Urinary bladder (tissue), 4 donors: ENCODE measurements at places on chromosomes 1 and 21.

DNA sequence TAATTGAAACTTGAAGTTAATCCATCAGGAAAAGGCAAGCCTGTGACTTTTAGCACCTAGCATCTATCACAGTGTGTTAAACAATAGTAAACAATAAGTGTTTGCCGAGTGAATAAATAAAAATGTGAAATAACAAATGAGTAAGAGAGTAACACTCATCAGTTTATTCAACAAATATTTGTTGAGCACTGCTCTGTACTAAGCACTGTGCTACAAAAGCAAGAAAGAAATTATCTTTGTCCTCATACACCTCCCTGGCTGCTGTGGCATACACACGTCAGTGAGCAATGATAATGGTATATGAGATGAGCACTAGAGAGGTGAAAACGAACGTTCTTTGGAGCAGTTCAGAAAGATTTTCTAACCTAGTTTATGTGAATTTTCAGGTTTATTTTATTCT is 295.0 kb upstream of the LRRC7 start:
- DNase-seq: no peak

GRCh38 chr1:109959974-109960744 is 24.4 kb upstream of the AHCYL1 start:
- no peak for DNase-seq

DNA sequence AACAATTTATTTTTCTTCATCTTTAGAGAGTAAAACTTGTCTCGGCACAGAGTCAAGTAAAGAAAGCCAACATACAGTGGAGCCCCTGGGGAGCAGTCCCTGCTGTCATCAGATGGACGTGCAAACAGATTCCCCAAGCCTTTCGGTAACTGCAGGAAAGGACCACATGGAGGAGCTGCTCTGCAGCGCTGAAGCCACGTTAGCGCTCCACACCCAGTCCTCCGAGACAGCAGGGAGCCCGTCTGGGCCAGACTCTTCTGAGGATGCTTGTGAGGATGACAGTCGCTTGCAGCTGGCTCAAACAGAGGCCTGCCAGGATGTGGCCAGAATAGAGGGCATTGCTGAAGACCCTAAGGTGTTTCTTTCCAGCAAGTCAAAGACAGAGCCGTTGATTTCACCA is 77.1 kb upstream of the SCCPDH start:
- peak; percentile 13 for DNase-seq

- DNase-seq: no peak
Measured at GRCh38 chr1:18182398-18183160, 75.0 kb downstream of the IGSF21 start.

- no peak for DNase-seq
Measured at GRCh38 chr1:32496127-32496526, 31.3 kb downstream of the ZBTB8B start.

GRCh38 chr1:202238914-202239313 is 45.3 kb downstream of the LGR6 start:
- DNase-seq: no peak

- no peak for DNase-seq
Measured at GRCh38 chr21:39454949-39455668, 3.3 kb downstream of the SH3BGR start.

DNA sequence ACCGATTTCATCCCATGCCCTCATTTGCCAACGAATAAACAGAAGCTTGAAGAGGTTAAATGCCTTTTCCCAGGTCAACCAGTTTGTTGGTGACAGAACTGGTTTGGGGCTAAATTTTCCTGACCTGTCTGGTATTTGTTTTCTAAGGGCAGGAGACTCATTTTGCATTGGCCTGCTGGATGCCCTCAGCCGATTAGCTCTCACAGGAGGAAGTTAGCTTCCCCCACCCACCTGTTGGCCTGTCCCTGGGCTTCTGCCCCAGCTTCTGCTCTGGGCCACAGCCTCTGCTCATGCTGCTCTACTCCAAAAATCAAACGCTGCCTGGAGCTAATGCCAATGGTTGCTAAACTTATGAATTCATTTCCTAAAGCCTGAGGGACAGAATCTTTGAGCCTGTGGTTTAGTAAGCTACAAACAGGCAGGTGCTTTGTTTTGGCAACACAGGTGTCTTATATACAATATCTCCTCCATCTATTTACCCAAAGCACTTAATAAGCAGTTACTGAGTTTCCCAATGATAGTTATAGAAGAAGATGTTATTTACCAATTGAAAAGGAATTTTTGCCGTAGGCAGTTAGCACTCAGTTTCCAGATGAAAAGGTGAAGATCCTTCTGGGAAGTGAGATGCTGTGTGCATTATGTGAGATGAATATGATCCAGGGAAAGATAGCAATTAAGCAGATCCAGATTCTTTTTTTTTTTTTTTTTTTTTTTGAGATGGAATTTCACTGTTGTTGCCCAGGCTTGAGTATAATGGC is 82.3 kb downstream of the TM2D1 start:
- DNase-seq: no peak

- no peak for DNase-seq
Measured at GRCh38 chr1:169052727-169053126, 53.8 kb upstream of the ATP1B1 start.

DNA sequence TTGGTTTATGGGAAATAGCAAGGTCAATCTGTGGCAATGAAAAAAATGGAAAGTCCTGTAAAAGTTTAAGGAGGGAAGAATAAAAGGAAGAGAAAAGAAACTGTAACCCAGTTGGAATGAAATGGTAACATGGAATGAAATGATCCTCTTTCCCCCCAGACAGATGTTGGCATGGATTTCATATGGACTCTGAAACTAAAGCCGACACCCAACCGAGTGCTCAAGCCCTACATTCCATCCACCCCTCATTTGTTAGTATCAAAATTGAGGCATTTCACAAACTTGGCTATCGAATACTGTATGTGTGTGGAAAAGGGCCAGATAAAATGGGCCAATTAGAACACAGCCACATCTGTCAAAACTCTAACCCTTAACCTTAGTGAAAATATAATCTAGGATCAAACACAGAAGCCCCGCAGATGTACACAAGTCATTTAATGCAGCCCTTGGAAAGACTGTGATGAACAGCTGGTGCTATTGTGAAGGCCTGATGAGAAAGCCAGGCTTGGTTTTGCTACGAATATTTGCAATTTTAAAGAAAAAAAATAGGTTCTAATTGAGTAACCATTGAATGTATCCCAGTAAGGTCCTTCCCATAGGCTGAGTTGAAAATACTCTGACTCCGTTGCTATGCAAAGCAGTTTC is 72.6 kb upstream of the RGL1 start:
- DNase-seq: no peak

- no peak for DNase-seq
Measured at GRCh38 chr1:28580722-28581530, 11.1 kb upstream of the RAB42 start.

GRCh38 chr1:31764312-31765040 is at the start of gene ADGRB2:
Gene ADGRB2 (minus strand): TSS chr1:31764340. CDS start chr1:31757221, 7,119 bp downstream.
- DNase-seq: no peak

GRCh38 chr1:112026501-112026900 is 37.0 kb upstream of the KCND3 start:
- DNase-seq: no peak

GRCh38 chr1:33280091-33280661 is 23.9 kb downstream of the ZNF362 start:
- no peak for DNase-seq

GRCh38 chr1:154582885-154583284 is 15.3 kb downstream of the CHRNB2 start:
- no peak for DNase-seq

DNA sequence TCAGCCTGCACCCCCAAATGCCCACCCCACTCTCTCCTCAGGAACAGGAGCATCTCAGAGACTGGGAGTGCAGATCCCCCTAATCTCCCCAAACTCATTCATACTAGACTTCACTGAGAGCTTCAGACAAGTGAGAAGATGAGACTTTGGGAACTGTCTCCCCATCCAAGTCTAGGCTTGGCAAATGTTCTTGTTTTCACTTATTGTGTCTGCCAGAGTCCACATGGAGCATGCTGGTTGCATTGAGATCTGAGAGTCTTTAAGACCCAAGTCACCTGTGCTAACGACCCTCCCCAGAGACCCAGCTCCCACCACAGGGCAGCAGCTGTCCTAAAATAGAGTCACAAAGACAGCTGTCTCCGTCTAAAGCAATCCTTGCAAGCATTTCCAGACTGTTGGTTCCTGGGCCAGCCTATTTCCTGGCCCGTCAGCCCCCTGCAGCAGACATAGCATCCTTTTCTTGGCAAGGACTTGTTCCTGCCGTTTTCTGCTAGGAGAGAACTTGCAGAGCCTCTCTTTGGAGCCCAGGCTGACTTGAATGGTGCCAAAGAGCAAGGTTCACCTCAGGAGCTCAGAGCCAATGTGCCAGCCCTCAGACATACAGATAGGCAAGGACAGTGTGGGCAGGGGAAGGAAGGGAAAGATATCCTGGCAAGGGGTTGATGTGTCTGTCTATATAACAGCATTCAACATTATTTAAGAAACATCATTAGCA is 1.9 kb upstream of the CNTN2 start:
- no peak for DNase-seq

DNA sequence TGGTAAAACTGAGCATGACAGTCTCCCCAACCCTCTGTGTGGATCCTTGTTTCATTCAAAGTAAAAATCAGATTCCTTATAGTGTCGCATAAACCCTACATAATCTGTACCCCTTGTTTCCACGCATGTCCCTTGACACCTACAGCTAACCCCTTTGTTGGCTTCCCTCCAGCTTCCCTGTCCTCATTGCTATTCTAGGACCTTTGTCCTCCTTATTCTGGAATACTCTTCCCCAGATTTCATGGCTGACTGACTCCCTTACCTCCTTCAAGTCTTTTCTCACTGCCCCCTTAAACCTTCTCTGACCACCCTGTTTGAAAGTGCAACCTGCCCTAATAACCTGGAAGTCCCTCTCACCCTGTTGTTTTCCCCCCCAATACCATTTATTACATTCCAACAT is 4.0 kb downstream of the RNF11 start:
- no peak for DNase-seq

DNA sequence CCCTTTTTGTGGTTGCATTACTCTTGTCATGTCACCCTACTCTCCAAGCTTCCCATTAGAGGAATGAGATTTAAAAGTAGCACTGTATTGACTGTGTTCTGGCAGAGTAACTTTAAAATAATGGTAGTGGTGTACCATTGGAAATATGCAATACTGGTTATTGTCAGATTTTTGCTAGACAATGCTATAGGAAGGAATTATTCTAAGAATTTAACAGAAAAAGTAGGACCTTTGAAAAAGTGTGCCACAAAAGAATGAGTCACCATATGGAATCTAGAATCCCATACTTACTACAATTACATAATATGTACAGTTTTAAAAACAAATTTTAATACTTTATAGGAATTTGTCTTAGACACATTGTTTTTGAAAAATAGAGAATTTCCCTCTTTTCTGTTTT is 13.8 kb downstream of the MIER1 start:
- DNase-seq: no peak

- no peak for DNase-seq
Measured at GRCh38 chr1:224450561-224451350, 16.2 kb upstream of the WDR26 start.

DNA sequence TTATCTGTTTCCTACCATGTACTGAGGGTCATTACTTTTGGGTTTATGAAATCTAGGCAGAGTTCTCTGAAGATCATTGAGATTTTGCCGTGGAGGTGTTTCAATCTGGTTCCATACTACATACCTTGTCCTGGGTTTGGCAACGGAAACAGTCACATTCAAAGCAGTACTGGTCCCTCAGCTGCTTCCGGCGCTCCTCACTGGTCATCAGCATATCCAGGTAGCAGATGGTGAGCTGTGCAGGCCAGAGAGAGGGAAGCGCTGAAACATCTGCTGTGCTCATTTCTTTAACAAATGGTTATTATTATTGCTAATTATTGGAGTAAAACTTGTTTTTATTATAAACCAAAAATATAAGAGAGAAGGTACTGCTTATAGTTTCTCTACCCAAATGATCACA is 591.7 kb downstream of the SMYD3 start:
- DNase-seq: no peak

- no peak for DNase-seq
Measured at GRCh38 chr21:42983103-42983502, 8.7 kb downstream of the PKNOX1 start.

DNA sequence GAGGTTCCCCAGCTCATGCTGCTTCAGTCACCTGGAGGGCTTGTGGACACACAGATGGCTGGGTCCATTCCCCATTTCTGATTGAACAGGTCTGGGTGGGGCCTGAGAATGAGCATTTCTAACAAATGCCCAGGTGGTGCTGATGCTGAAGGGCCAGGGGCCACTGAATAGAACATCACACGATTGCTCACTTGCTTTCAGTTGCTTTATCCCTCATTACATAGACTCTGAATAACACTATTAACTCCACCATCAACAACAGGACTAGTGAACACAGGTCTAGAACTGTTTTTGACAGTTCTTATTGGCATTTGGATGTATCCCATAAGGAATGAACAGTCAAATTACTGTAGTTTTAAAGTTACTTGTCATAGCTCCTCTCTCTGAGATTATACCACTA is 12.1 kb downstream of the TRAPPC10 start:
- DNase-seq: no peak

DNA sequence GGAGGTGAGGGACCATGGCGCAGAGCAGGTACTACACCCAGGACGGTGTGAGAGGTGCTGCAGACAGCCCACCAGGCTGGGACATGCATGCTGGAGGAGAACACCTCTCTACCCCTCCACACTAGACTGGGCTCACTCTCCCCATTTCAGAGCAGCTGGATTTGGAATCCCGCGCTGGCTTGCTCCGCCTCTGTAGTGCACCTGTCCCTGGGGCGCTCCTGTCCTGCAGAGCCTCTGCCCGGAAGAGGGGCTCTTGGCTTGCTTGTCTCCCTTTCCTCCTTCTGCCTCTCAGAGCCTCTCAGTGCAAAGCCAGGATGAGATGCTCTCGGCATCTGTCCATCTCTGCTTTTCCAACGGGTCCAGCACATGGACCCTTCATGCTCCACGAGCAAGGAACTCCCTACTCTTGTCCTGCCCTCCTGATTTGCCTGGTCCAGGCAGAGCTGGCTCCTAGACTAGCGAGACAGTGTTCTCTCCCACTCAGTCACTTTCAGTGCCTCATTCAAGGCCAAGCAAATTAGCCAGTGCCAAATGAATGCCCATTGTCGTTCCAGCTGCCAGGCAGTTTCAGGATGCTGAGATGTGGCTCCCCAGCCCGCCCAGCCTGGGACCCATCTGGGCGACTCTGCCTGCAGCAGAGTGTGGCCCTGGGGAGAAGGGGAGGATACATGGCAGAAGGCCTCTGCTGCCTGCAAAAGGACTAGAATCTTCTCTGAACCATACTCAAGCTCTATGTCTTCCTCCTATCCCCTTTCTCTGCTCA is 33.7 kb downstream of the CDCA8 start:
- no peak for DNase-seq

DNA sequence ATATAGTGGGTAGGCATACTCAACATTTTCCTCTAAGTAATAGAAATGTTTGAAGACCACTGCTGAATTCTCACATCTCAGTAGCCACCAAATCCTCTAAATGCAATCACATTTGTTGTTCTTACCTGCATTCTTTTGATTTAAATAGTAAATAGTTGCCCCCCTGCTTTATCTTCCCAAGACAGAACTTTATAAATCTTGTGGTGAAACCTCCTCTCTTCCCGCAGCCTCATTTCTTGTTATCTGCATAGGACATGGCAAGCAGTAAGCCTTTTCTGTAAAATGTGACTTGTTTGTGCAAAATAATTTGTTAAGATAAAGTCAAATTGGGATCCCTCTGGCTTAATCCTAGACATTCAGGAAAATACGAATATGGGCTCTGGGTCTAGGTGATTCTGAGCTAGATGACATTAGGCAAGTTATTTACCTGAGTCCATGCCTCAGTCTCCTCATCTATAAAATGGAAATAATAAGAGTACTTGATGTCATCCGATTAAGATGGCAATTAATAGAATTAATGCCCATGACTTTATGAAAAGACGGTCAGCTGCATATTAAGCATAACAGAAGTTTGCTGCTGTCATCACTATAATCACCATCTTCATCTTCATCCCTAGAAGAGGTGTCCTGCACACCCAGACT is 77.7 kb downstream of the LRRC8C start:
- no peak for DNase-seq
